ENCODE measurements at places on chromosomes 6 and 20.

DNA sequence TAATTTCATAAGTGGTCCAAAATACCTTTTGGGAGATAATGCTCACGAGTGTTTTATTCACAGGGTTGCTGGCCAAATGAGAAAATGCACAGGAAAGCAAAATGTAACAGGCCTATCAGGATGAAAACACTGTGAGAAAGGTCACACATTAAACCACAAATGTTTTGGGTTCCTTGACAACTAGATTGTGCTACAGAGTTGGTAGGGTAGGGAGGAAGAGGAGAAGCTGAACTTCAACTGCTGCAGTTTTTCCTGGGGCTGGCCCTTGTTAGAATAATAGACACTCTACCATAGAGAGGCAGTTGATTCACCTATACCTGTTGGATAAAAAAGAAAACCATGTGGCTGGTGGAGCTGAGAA lies 28.1 kb upstream of the PAQR8 start:
- no peak for DNase-seq

DNA sequence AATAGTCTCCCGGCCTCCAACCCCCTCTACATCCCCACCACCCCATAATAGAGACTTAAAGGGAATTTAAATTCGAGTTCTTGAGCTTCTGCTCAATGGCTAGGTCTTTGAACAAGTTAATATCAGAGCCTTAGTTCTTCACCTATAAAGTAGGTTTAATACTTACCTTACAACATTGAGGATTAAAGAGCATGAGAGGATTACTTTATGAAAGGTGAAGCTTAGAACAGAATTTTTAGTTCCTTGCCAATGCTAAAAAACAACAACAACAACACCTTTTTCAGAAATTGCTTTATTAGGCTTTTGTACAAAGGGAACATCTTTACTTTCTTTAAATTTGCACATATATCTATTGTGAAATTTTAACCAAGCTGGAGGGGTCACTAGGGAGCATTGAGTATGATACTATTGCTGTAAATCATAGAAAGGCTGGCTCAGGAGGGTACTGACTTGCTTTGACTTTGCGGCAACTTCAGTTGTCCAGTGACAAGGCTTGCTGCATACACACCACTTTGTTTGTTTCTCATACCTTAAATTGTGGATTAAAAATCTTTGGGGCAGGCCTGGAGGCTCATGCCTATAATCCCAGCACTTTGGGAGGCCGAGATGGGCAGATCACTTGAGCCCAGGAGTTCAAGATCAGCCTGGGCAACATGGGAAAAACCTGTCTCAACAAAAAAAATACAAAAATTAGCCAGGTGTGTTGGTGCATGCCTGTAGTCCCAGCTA lies 9.7 kb downstream of the TOP1 start:
- DNase-seq, result no peak

DNA sequence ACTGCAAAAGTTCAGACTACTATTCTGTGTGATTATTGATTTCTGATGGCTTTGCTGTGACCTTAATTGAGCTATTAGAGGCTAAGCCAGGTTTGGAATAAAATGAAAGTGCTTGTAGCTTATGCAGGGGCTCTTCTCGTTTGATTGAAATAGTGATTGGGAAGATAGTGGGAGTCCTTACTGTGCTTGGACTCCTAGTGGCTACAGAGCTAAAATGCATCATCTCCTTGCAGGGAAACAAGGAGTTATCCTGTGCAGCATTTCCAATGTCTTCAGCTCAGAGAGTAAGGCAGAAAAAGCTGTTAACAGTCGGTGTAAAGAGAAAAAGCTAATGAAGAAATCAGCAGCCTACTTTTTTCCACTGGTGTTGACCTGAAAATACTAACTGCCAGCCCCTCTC lies 173.5 kb downstream of the SLC35F1 start:
- no peak for DNase-seq

- no peak for DNase-seq
Measured at GRCh38 chr6:139373928-139374356, 506 bp downstream of the CITED2 start.

- DNase-seq, result no peak
Measured at GRCh38 chr20:4813863-4814695, 92.4 kb downstream of the PRND start.

- DNase-seq, result no peak
Measured at GRCh38 chr6:105545228-105545920, 142.5 kb upstream of the PREP start.

DNA sequence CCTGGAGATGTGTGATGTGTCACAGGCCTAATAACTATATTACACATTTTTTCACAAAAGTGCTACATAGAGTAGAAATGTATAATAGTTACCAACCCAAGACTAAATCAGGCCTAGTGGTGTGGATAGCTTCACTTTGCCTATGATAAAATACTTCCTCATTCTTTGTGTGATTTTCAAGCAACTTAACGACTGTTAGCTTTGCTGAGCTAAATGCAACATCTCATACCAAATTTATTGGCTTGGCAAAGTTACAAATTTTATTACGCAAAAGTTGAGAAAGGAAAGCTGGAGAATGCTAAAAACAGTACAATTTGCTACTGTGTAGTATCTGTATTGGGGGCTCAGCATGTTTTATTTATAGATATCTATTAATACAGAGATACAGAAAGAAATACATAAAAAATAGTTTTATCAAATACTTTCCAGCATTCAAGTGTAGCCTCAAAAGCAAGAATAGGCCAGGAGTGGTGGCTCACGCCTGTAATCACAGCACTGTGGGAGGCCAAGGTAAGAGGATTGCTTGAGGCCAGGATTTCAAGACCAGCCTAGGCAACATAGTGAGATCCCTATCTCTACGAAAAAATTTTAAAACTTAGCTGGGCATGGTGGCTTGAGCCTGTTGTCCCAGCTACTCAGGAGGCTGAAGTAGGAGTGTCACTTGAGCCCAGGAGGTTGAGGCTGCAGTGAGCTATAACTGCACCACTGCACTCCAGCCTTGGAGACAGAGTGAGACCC lies 3.6 kb upstream of the EDN1 start:
- no peak for DNase-seq
